GM23338 (cell line): ENCODE measurements at places on chromosomes 4 and X. TPM values are rescaled to one million over a fixed set of nuclear protein-coding genes. Genes with fewer than 3 reads are reported as not detected.

GDPD2 gene
- 10.3 and 11.3 TPM in 2 replicates for total RNA-seq

ARFIP1 gene
- total RNA-seq = 42.8 and 49.6 TPM in 2 replicates

RHOXF2B gene
- total RNA-seq = not detected in 2 replicates

FREM3 gene
- 0.07 and 0.08 TPM in 2 replicates for total RNA-seq

PCDH10 gene
- 4.0 and 5.6 TPM in 2 replicates for total RNA-seq

KDR gene
- 102 and 109 TPM in 2 replicates for total RNA-seq

ASMTL gene
- 50.3 and 53.7 TPM in 2 replicates for total RNA-seq

CT45A3 gene
- not detected in 2 replicates for total RNA-seq

PPP2R2C gene
- total RNA-seq = 7.6 and 9.2 TPM in 2 replicates

CT47B1 gene
- total RNA-seq = not detected in 2 replicates

PRRG3 gene
- total RNA-seq = 1.6 and 10.6 TPM in 2 replicates

ARMCX2 gene
- 118 and 129 TPM in 2 replicates for total RNA-seq

MAGEC2 gene
- not detected in 2 replicates for total RNA-seq

SOWAHB gene
- total RNA-seq = 1.1 and 2.8 TPM in 2 replicates

ADAMTS3 gene
- total RNA-seq = 3.2 and 3.7 TPM in 2 replicates

SSX3 gene
- not detected in 2 replicates for total RNA-seq

ADH1A gene
- not detected in 2 replicates for total RNA-seq

IBSP gene
- total RNA-seq = not detected in 2 replicates

SMIM10L2A gene
- 5.0 and 5.6 TPM in 2 replicates for total RNA-seq

ADGRG2 gene
- total RNA-seq = 10.8 and 12.2 TPM in 2 replicates

EPHA5 gene
- total RNA-seq = 0.12 and 0.24 TPM in 2 replicates

TEX13A gene
- 0.14 TPM in 1 of 2 replicates, not detected in the other for total RNA-seq

CENPE gene
- 25.2 and 42.2 TPM in 2 replicates for total RNA-seq

RIPPLY1 gene
- total RNA-seq = not detected in 2 replicates

SLC16A2 gene
- total RNA-seq = 22.0 and 27.9 TPM in 2 replicates

PPP4R3C gene
- not detected in 2 replicates for total RNA-seq

OPHN1 gene
- total RNA-seq = 3.8 and 3.9 TPM in 2 replicates

ADGRA3 gene
- 73.9 and 75.3 TPM in 2 replicates for total RNA-seq

UGT2B17 gene
- not detected in 2 replicates for total RNA-seq

SH3RF1 gene
- total RNA-seq = 12.4 and 22.9 TPM in 2 replicates

PDCL2 gene
- 0.35 TPM in 1 of 2 replicates, not detected in the other for total RNA-seq

IQSEC2 gene
- 81.6 and 92.2 TPM in 2 replicates for total RNA-seq

GRID2 gene
- total RNA-seq = 65.4 and 74.5 TPM in 2 replicates

MID1IP1 gene
- total RNA-seq = 155 and 161 TPM in 2 replicates

DSPP gene
- not detected in 2 replicates for total RNA-seq

ARHGAP6 gene
- 0.59 and 0.78 TPM in 2 replicates for total RNA-seq

SRPX gene
- 12.5 and 16.9 TPM in 2 replicates for total RNA-seq

BTC gene
- 0.23 and 0.59 TPM in 2 replicates for total RNA-seq

OGT gene
- total RNA-seq = 128 and 163 TPM in 2 replicates

FANCB gene
- 8.8 and 16.8 TPM in 2 replicates for total RNA-seq

NDST4 gene
- total RNA-seq = not detected in 2 replicates

REELD1 gene
- not detected in 2 replicates for total RNA-seq

ETDA gene
- not detected in 2 replicates for total RNA-seq

PDZD4 gene
- total RNA-seq = 194 and 230 TPM in 2 replicates

CHRDL1 gene
- 9.8 and 12.8 TPM in 2 replicates for total RNA-seq

CCDC110 gene
- 0.97 and 5.4 TPM in 2 replicates for total RNA-seq

FGFR3 gene
- total RNA-seq = 14.8 and 17.4 TPM in 2 replicates

ASB5 gene
- not detected in 2 replicates for total RNA-seq

CCDC120 gene
- 6.8 and 9.9 TPM in 2 replicates for total RNA-seq

HTRA3 gene
- 1.8 and 3.6 TPM in 2 replicates for total RNA-seq

PCSK1N gene
- 4.0 and 15.6 TPM in 2 replicates for total RNA-seq

GRIA3 gene
- total RNA-seq = 0.93 and 2.7 TPM in 2 replicates
